ENCODE measurements at places on chromosomes 12 and 14.

- DNase-seq: no peak
These were observed 49.8 kb upstream of the ANO6 start for GRCh38 chr12:45166056-45166455.

DNA sequence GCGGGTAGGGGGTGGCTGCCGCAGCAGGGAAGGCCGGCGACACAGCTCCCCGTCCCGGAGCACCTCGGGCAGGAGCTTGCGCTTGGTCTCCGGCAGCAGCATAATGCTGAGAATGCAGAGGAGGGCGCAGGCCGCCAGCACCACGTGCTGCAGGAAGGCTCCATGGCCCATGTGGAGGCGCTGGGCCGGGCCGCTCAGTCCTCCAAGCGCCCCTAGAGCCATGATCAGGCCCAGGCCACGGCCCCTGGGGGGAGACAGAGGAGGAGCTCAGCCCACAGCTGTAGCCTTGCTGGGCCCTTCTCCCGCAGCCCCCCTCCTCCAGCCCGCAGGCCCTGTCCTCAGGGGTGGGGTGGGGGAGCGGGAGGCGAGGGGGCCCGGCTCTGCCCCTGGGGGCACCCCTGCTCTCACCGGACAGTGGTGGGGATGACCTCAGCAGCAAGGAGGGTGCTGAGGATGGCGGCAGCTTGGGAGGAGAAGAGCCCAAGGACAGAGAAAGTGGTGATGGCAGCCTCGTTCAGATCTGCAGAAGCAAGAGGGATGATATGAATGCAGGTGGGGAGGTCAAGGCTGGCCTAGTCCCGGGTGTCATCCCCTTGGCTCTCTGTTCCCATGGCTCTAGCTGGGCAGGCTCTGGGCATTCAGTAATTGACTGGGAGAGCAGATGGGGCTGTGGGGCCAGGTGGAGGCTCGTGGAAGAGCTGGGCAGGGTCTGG, 5.8 kb downstream of the SLC22A17 start:
- DNase-seq: no peak

- no peak for DNase-seq
These were observed 359.4 kb upstream of the DCN start for GRCh38 chr12:91542067-91542466.

GRCh38 chr14:51620056-51620455, 31.7 kb upstream of the FRMD6 start:
- no peak for DNase-seq

DNA sequence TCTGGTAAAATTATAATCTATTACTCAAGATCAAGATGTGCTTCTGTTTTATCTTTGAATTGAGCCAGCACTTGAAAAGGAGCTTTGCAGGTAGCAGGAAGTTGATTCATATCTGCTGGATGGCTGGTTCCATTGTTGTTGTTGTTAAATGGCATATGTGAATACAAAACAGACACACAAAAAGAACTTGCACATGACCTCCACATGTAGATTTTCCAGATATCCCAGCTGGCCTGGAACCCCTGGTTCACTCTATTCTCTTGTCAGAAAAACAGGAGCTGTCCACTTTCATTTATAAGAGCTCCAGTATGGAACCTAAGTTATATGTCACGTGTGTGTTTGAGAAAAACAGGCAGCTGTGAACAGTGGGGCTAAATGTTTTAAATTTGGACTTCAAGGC, 273.9 kb downstream of the TMEM132D start:
- DNase-seq: no peak

- DNase-seq: no peak
These were observed 446.8 kb downstream of the AEBP2 start for GRCh38 chr12:19886065-19886464.

GRCh38 chr12:74119811-74120362, 417.7 kb upstream of the ATXN7L3B start:
- no peak for DNase-seq

DNA sequence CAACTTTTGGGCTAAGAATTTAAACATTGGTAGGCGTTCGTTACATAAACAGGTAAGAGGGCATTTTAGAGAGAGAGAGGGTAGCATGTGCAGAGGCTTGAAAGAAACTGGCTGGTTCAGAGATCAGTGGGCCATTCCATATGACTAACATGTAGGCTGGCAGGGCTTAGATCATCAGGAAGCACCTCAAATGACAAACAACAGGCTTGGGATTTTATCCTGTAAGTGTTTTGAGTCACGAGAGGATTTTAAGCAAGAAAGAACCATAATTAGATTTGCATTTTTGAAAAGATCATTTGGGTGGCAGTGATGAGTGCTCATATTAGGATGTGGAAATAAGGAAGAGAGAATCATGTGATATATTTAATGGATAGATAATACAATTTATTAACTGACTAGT, 8.7 kb upstream of the PLEKHA5 start:
- DNase-seq: no peak

Data from cerebellar cortex (tissue), 1 donor.